ENCODE measurements at places on chromosomes 6 and 20. TPM values are rescaled to one million over a fixed set of nuclear protein-coding genes. Genes with fewer than 3 reads are reported as not detected.

DNA sequence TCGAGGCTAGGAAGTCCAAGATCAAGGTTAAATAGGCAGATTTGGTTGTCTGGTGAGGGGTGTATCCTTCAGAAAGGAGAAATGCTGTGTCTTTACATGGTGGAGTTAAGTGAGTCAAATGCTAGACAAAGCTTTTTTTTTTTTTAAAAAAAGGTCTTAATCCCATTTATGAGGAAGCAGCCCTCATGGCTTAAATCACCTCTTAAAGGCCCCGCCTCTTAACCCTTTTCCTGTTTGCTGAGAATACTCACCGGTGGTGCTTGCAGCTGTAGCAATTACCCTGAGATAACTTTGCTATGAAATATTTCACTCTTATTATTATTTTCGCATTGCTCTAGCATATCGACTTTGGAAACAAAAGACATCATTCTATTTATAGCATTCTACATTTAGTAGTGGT is 30.8 kb downstream of the FBXO30 start:
- no peak for DNase-seq

DNA sequence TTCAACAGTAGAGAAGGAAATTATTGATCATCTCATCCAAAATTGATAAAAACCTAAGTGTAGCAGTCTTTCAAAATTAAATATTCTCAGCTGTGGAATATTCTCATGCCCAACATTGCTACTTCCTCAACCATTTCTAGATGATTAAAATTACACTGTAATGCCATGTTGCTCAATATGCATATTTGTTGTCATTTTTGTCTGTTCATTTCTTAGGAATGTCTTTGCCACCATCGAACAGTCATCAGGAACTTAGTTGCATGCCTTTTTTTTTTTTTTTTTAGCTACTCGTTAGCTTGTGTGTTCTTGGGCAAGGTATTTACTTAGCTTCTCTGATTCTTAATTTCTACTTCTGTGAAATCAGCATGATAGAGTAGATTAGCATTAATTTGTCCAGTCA is 188.6 kb downstream of the DTNBP1 start:
- no peak for DNase-seq

GRCh38 chr20:952196-952795 is 36.2 kb upstream of the ANGPT4 start:
- no peak for DNase-seq

The SLC22A7 gene
- not detected for total RNA-seq

The TREM2 gene
- total RNA-seq, result 11.6 TPM

GRCh38 chr6:137637121-137637520 is 142.9 kb upstream of the OLIG3 start:
- peak; percentile 96 for DNase-seq

- no peak for DNase-seq
Observed at GRCh38 chr6:30005482-30005881, 55.6 kb upstream of the POLR1H start.

DNA sequence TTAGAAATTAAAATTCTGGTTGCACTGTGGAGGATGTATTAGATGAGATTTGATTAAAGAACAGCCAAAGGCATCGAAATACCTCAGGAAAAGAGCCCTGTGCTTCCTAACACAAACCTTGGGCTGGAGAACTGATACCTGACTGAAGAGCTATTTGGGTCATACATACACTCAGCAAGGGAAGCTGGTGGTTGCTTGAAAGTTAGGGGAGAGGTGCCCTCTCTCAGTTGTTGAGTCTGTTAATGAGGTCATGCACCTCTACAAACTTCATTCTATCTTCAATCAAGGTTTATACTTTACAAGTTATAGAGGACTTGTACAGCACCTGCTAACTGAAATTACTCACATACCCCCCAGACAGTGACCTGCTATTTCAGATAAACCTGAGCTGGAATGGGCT is 25.5 kb downstream of the FAM184A start:
- no peak for DNase-seq

- no peak for DNase-seq
Observed at GRCh38 chr6:170404036-170404435, 97.5 kb downstream of the FAM120B start.

DNA sequence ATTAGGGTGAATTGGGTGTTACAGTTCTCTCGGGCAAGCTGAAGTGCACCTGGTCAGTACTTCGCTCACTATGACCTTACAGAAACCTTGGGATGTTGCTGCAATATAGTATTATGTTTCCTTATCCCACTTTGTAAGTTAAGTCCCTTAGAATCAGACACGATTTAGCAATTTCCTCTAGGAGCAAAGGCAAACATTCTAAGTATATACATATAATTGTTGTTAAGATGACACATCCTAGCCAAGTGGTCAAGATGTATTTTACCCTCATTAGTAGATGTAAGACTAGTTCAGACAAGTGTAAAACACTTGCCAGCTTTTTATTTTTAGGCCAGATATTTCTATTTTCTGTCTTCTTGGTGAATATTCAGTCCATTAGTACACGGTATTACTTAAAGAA is 31.1 kb upstream of the RGS17 start:
- DNase-seq, result no peak

DNA sequence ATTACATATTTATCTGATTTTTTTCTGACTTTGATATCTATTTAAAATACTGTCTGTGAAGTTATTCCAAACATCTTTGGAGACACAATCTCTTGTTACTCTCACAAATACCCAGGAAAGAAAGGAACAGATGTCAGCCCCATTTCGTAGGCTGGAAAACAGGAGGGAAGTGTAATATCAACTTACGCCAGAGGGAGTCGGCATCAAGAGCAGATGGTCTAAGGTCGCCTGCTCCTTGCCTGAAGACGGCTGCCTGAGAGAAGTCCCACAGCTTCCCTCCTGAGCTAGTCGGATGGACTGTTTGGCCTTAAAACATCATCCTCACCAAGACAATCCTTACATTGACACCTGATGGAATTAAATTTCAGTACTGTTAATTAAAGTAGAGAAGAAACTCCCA is 13.4 kb downstream of the CST7 start:
- DNase-seq, result no peak

The NEDD9 gene
- 87.2 TPM for total RNA-seq

- no peak for DNase-seq
Observed at GRCh38 chr20:25483431-25484132, 76.1 kb downstream of the GINS1 start.

GRCh38 chr6:158761746-158762145 is 57.4 kb downstream of the EZR start:
- no peak for DNase-seq

DNA sequence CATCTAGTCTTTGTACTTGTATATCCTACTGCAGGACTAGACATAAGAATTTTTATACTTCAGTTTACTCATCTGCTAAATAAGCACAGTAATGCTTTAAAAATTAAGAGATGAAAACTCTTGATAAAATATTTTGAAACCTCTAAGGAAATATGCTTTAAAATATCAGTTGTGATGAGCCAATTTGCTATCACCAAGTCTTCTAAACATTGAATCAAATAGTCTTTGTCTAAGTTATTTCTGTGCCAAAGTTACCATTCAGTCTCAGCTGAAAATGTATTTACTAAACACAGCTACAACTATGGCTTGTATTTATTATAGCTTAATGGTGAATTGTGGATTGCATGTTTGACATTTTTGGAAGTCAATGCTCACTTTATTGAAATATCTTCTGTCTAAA is 46.2 kb upstream of the RFPL4B start:
- DNase-seq, result no peak

DNA sequence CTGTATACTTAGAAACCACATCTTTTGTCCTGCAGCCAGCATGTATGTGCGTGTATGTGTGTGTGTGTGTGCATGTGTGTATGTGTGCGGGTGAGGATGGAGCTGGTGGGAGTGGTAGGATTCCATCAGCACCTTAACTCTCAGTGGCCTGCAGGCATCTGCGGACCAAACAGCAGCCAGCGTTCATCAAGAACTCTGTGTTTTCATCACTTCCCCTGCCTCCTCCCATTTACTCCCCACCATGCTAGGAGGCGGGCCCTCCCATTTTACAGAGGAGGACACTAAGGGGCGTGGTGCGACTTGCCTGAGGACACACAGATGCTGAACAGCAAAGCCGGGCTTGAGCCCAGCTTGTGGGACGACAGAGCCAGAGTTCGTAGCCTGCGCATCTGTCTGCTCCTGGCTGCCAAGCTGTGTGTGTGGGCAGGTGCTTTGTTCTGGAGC is 8.9 kb downstream of the VSTM2L start:
- peak; percentile 84 for DNase-seq

The SYNE1 gene
- total RNA-seq, result 288 TPM

GRCh38 chr6:145608850-145609249 is 126.5 kb downstream of the EPM2A start:
- no peak for DNase-seq

GRCh38 chr6:39347206-39347605 is 24.7 kb upstream of the KCNK16 start:
- no peak for DNase-seq

The DEFB124 gene
- total RNA-seq, result not detected

GRCh38 chr20:36549628-36549941 is 8.3 kb downstream of the MYL9 start:
- DNase-seq, result no peak

The RALY gene
- total RNA-seq, result 68.4 TPM

The HAO1 gene
- not detected for total RNA-seq

The RUNX2 gene
- total RNA-seq, result 6.3 TPM

The CD24 gene
- total RNA-seq, result 29.9 TPM

- DNase-seq, result no peak
Observed at GRCh38 chr6:135830452-135830881, 21.0 kb upstream of the PDE7B start.

- no peak for DNase-seq
Observed at GRCh38 chr6:97316978-97317377, 34.0 kb upstream of the MMS22L start.
